Retinal pigment epithelial cell (primary cell): ENCODE measurements at places on chromosomes 5 and 9.

- DNase-seq, result no peak
Measured at GRCh38 chr5:132462856-132463745, 27.5 kb downstream of the IRF1 start.

DNA sequence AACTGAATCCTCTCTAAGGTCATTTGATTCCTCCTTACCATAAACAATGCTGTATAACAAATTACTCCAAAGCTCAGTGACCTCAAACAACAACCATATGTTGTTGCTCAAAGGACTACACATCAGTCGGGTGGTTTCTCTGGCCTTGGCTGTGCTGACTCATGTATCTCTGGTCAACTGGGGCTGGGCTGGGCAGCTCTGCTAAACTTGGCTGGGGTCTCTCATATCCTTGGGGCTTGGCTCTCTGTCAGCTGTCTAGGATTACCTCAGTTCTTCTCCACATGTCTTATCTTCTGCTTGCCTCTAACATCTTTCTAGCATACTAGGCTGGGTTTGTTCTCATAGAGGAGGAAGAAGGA lies 86.4 kb downstream of the GALNT10 start:
- DNase-seq, result no peak

DNA sequence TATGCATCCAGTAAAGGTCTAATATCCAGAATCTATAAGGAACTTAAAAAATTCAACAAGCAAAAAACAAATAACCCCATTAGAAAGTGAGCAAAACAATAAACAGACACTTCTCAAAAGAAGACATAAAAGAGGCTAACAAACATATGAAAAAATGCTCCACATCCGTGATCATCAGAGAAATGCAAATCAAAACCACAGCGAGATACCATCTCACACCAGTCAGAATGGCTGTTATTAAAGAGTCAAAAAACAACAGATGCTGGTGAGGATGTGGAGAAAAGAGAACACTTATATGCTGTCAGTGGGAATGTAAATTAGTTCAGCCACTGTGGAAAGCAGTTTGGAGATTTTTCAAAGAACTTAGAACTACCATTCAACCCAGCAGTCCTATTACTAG lies 86.1 kb downstream of the WWC1 start:
- DNase-seq, result no peak

- no peak for DNase-seq
Measured at GRCh38 chr9:10112798-10113197, 500.0 kb downstream of the PTPRD start.

GRCh38 chr9:93582115-93582514 lies 5.7 kb downstream of the PHF2 start:
- DNase-seq, result no peak
